GM12891 (cell line): ENCODE measurements at places on chromosomes 13 and 19.
A peak's percentile ranks its signal among the peaks of the same experiment; 100 is the strongest.

- DNase-seq = no peak
Measured at GRCh38 chr19:33366897-33367296, 6.6 kb upstream of the CEBPG start.

DNA sequence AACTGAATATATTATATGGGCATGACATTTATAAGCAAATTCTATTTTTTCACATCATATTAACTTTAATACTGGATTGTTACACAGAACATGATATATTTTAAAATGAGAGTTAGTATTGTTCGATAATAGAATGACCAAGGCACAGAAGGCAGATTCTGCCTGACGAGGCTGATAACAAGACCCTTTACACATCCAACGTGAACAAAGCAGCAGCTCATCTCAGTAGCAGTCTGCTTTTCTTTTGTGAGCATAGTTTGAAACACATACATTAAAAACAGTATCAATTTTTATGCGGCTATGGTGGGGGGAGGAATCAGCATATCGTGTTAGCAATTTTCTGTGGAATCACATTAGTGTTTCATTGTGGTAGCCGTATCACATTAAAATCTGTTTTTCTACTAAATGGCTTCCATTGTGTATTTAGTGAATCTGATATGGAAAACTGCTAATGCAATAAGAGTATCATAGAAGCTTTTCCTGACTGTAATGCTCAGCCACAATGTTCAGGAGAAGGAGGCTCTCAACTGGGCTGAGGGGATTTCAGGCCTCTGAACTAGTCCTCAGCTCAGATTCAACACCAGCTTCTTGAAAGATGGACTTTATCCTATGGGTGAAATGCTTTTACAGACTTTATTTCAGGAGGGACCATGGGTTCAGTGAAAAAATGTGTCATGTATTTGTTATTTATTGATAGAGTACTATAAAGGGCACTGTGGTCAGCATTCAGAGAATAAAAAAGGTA lies 4.0 kb downstream of the SMAD9 start:
- no peak for DNase-seq

GRCh38 chr13:32262165-32262564 lies 53.0 kb downstream of the ZAR1L start:
- no peak for DNase-seq

- DNase-seq = no peak
Measured at GRCh38 chr19:17836530-17836929, 11.3 kb downstream of the JAK3 start.

- DNase-seq = no peak
Measured at GRCh38 chr19:55704494-55705245, 29.6 kb downstream of the EPN1 start.

- DNase-seq = no peak
Measured at GRCh38 chr19:1310853-1311180, 25.1 kb downstream of the EFNA2 start.

DNA sequence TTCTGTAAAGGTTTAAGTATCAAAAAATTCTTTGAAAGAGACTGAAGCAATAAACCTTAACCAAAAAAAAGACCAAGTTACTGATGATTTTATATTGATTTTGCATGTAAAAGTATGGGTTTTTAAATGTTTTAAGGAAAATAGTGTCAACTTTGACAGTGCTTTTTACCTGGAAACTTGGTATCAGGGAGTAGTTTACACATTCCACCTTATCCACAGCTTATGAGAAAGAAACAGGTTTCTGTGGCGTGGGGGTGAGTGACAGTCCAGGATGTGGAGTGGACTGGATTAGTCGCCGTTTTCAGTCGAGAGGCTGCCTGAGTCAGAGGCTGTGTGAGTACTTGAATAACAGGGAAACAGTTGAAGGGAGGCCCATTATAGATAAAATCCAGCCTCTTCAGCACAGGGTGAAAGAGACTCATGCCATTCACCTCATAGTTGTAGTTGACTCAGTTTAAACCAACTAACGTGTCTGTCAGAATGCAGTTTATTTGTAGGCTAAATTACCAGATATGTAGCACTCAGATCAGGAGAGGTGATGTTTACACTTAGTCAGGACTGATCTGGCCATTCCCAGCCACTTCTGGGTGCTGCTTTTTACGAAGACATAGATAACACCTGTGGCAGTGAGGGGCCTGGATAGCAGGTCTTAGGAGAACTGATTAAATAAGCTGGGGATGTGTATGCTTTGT lies 595 bp upstream of the GPR183 start:
- no peak for DNase-seq

GRCh38 chr13:44697058-44697457 lies 120.9 kb upstream of the TSC22D1 start:
- no peak for DNase-seq

DNA sequence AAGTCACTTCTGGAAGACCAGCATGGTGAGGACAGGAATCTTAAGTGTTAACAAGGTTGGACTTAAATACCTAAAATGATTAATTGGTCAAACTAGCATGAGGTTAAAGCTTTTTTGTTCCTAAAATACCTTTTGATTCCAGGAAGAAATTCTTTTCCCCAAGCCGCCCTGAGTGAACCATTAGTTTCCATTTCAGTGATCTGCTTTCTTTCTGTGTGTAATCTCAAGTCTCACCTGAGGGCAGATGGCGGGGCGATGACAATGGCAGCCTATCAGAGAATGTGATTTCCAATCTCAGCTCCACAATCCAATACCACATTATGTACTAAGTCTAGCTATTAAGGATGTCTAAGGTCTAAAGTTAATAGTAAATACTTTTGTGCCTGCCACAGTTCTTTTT lies 390.9 kb upstream of the SGCG start:
- no peak for DNase-seq

DNA sequence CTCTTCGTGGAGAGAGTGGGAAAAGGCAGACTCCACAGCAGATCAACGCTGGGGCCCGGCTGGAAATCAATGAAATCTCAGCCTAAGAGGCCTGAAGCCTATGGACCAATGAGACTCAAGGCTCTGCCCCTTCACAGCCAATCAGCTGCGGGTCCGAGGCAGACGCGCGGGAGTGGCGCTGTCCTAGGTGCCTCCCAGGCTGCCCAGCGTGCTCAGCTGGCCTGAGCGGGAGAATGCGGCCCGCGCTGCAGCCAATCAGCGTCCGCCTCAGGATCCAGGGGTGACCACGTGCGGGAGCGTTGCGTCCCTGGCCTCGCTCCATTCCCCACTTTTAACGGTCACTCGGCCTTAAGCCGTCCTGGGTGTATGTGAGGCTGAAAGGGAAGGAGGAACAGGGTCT lies at the start of gene ZBTB32:
ZBTB32 (plus strand) TSS at position 341 of the 400 bp plus-strand sequence. CDS start 10,069 bp downstream, outside the sequence.
- no peak for DNase-seq

- DNase-seq = peak; percentile 30
Measured at GRCh38 chr13:20192158-20192835, 441 bp downstream of the GJB2 start.

GRCh38 chr13:50299546-50300249 lies 284.5 kb downstream of the KCNRG start:
- no peak for DNase-seq

DNA sequence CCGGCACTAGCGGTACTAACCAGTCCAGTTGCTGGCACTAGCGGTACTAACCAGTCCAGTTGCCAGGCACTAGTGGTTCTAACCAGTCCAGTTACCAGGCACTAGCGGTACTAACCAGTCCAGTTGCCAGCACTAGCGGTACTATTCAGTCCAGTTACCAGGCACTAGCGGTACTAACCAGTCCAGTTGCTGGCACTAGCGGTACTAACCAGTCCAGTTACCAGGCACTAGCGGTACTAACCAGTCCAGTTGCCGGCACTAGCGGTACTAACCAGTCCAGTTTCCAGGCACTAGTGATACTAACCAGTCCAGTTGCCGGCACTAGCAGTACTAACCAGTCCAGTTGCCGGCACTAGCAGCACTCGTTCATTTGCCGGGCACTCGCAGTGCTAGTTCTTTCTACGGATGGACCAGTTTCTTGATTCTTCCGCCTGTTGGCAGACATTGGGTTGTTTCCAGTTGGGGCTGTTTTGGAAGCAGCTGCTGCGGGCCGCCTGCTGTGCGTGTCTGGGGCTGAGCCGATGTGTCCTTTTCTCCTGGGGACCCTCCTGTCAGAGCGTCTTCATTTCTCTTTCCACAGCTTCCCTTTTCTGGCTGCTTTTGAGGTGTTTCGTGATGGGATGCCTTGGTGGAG lies 123.4 kb upstream of the MCF2L start:
- no peak for DNase-seq

- DNase-seq = no peak
Measured at GRCh38 chr13:90455823-90456222, 891.7 kb upstream of the MIR17HG start.

GRCh38 chr19:44613295-44614178 lies at the start of gene IGSF23:
IGSF23 (plus strand) TSS chr19:44613563; CDS start chr19:44613646, 83 bp downstream.
- DNase-seq = no peak

DNA sequence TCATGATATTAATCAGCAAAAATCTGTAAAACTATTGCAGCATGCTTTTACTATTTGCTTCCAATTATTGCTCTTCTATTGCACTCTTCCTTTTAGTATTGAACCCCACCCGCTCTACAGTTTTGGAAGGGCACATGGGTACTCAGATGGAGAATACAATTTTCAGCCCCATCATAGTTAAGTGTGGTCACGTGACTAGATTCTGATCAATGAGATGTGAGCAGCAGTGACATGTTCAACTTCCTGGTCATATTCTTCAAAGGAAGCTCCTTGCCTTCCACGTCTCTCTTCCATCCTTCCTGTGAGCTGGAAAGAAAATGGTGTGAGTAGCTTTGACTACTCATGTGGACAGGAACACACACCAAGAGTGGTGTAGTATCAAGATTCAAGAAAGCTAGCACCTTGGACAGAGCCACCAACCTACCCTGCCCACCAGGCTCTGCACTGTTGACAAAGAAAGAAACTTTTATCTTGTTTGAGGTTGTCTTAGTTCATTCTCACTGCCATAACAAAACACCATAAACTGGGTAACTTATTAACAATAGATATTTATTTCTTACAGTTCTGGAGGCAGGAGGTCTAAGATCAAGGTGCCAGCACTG lies 3.8 kb upstream of the FGF14 start:
- DNase-seq = no peak
